Upper lobe of left lung (tissue), 6 donors: ENCODE measurements at places on chromosomes 1 and 21. TPM values are rescaled to one million over a fixed set of nuclear protein-coding genes. Genes with fewer than 3 reads are reported as not detected.

The C1orf53 gene
- total RNA-seq, result 7.3 TPM

DNA sequence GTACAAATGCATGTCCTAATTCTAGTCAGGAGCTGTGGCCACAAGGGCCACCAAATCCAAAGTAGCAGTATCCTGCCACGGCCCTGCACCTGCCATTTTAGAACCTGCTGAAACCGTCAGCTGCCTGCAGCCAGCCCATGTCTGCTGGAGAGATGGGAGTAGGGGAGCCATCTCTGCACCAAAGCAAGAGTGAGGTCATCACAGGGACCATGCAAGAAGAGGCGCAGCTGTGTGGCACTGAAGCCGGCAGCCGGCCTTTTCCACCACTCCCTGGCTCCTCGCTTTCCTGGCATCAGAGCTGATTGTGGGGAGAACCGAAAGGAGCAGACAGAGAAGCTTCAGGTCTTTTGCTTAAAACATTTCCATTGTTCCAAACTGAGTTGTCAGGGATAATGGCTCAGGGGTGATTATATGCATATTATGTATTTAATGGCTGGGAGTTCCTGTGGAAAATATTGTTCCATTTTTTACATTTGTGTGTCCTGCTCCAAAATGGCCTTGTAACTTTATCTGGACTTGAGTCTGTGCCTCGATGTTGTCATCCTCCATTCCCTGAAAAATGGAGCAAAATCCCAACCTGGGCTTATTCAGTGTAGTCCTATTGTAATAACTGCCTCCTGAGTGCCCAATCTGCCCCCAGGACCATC lies 18.7 kb upstream of the NBL1 start:
- no peak for DNase-seq

DNA sequence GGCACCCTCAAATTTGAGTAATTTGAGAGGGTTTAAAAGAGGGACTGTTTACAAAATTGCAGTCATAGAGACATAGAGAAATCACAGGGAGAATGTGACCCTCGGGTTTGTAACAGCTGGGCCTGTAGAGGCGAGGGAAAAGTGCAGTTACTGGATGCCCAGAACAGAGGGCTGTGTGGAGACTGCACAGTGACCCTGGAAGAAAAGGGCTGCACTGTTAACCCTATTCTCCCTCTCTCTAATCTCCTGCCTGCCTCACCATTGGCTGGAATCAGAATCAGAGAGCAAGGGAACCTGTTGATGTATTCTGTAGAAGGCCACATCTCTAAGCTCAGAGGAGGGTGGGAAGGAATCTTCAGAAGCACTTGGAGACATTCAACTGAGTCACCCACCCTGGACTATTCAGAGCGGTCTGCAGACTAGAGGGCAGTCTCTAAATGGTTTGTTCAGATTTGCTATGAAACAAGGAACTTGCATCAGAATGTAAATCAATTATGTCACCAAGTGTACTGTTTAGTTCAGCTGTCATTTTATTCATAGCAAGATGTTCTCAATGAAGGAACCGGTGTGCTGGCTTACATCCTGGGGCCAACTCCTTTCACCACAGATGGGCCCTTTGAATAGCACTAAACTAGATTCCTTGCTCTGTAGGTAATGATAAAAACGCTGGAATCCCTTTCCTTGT lies 132.2 kb upstream of the HOOK1 start:
- DNase-seq, result no peak

DNA sequence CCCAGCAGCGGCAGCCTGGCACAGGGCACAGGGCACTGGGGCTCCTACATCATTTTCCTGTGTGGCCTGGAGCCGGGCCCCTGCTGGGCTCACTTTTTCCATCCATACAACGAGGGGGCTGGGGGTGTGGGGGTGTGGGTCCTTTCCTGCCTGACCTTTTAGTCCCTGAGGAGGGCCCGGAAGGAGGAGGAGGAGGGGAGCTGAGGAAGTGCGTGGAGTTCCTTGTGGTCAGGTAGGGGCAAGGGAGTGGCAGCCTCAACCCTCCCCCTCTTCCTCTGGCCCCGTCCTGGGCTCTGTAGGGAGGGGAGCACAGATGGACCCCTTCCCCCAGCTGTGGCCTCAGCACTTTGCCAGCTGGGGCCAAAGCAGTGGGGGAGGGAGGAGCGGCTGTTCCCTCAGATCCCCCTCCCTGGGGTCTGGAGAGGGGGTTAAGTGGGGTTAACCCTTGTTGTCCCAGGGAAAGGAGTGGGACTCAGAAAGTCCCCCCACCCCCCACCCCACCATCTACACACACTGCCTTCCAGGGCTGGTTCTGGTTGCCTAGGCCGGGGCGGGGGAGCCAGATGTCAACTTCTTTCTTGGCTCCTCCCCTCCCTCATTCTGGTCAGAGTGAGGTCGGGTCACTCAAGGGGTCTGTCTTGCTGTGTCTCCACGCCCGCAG lies 5.7 kb downstream of the NTRK1 start:
- no peak for DNase-seq

DNA sequence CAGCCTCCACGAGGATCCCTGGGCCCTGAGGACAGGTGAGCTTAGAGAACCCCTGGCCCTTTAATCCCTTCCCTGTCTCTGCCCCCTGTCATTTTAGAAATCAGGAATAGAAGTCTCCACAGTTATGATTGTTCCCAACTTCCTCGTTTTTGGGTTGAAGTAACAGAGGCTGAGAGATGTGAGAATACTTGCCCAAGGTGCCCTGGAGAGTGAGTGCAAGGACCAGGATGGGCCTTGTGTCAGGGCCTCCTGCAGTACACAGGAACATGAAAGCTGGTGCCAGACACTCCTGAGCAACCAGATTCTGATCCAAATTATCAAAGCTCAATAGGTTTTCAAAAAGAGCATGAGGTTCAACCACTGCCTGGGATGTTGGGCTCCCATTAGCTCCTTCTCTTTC lies 10.1 kb downstream of the HLX start:
- no peak for DNase-seq

DNA sequence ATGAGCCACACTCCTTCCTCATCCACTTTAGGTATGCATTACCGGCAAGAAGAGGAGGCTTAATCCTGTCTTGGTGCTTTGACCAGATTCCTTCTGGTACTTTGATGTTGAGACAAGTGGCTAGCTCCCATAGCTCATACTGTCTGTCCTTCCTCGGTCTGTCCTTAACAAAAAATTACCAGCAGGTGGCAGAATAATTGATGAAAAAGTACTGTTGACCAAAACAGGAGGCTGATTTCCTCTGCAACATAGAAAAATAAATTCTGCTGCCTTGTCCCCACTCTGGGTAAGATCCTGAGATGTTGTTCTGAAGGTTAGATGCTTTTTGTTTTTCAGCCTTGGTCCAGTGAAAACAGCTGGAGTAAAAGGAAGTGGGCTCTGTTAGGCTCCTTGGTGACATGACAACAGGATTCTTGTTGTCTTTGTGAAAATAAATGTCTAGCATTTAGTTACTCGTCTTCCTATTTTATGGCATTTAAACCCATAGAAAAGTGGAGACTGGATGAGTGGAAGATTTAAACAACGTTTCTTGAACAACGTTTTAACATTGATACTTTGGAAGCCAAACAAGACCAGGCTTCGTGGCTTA lies 11.2 kb upstream of the HJV start:
- no peak for DNase-seq
